ENCODE measurements at places on chromosomes 1 and 21.

GRCh38 chr1:34906756-34907155 is 22.7 kb downstream of the DLGAP3 start:
- DNase-seq = no peak

GRCh38 chr1:172578586-172578985 is 45.6 kb downstream of the SUCO start:
- DNase-seq = no peak

DNA sequence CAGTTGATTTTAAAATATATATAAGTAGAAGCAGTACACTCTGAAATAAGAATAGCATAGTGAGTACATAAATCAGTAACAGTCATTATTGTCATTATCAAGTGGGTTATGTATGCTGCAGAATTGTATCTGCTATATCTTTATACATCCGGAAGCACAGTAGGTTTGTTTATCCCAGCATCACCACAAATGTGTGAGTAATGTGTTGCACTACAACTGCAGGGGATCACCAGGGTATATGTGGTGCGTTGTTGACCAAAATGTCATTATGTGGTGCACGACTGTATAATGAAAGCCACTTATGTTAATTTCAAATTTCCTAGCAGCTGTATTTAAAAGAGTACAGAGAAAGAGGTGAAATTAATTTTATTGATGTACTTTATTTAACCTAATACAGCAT is 87.7 kb upstream of the GADD45A start:
- no peak for DNase-seq

DNA sequence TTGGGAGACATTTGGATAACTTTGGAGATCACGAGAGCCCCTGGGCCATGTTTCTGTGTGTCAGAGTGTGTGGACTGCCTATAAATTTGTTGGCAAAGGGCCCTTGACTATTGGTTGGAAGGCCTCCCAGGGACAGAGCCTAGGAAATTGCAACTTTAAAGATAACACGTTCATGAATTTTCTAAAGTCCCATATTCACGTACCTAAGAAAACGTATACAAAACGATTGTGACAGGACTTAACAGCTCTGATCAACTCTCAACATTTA is 55.8 kb downstream of the DOP1B start:
- no peak for DNase-seq

GRCh38 chr1:110160538-110161100 is 10.3 kb downstream of the SLC6A17 start:
- DNase-seq = no peak

- DNase-seq = no peak
Observed at GRCh38 chr1:222250376-222250775, 297.5 kb downstream of the HHIPL2 start.

GRCh38 chr1:30807318-30808066 is 49.9 kb upstream of the LAPTM5 start:
- no peak for DNase-seq

GRCh38 chr1:227297073-227297793 is 21.1 kb downstream of the CDC42BPA start:
- DNase-seq = no peak

DNA sequence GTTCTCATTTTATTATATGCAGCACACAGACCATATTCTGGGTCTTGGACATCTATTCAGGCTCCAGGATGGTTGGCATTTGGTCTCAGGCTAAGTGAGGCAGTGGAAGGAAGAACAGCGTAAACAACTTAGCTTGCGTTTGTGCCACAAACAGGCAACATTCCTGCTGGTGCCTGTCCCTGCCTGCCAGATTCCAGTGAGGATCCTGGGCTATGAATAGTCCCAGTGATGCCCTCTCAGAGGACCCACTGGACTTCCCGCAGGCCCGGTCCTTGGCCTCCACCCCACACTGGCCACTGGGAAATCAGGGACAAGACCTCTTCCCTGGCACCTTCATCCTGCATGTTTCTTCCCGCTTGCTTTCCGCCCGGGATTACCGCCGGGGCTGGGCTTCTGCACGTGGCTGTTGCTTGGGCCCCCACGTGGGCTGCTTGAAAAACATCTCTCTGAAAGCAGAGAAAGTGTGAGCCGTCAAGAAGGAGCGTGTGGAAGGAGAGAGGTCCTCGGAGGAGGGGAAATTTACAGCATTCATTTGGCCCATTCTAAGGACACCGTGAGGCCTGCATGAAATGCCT is 145.1 kb upstream of the WNT4 start:
- DNase-seq = no peak

GRCh38 chr21:27275294-27275927 is 308.5 kb upstream of the ADAMTS5 start:
- no peak for DNase-seq

DNA sequence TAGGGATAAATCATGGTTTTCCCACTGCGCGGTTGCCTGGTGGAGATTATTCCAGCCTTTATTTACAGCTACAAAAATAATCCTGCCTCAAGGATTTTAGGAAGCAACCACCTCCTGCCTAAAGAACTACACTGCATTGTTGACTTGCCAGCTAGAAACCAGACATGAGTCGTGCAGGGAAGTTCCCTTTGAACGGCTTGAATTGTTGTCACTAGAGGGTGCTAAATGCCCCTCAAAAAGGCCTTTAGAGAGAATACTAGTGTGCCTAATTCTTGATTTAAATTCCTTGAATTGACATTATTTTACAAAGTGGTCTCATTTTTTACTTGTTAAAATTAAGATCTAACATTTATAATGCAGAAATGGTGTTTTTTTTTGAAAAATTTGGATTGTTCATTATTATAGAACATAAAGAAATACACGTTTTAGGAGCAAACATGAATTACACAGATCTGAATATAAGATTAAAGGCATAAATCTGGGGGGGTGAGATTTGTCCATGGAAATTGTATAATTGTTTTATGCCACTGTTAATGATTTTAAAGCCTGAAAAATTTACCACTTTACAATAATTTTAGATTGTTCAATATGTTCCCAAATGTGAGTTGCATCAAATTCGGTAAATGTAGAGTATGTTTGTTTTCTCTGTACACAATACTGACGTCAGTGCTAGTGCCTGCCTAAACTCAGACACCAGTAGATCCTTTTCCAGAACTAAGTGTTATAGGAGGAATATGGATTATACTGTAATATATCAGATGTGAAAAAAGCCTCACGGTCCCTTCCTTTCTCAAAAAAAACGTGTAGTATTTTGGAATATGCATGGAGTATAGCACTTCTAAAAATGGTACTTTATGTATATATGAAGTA is 7.6 kb upstream of the ERG start:
- DNase-seq = no peak

- no peak for DNase-seq
Observed at GRCh38 chr1:206941766-206942418, 4.4 kb downstream of the PIGR start.

- no peak for DNase-seq
Observed at GRCh38 chr1:112011202-112011601, 21.7 kb upstream of the KCND3 start.

DNA sequence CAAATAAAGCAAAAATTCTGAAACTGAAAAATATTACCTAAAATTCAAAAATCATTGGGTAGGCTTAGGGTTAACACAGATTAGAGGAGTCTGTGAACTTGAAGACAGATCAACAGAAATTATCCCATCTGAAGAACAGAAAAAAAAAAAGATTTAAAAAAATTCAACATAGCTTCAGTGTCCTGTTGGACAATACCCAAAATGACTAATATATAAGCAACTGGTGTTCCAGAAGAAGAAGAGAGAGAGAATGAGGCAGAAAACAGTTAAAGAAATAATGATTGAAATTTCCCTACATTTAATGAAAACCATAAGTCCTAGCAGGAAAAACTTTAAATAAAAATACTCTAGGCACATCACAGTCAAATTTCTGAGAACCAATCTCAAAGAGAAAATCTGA is 31.5 kb downstream of the TMCO1 start:
- DNase-seq = no peak

DNA sequence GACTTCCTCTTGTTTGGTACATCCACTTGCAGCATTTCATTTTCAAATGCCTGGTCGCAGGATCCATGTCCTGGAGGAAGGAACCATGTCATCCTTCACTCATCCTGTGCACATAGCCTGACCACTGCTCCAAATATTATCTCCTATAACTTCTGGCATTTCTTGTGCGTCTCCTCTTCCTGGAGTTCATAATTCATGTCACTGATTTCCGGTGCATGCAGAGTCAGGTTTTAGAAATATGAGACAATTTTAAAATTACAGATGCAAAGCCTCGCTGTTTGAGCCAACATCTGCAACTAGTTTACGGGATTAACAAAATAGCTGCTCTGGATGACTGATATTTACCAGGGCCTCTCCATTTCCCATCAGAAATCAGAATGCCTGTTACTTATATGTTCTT is 268.1 kb downstream of the DNM3 start:
- no peak for DNase-seq

DNA sequence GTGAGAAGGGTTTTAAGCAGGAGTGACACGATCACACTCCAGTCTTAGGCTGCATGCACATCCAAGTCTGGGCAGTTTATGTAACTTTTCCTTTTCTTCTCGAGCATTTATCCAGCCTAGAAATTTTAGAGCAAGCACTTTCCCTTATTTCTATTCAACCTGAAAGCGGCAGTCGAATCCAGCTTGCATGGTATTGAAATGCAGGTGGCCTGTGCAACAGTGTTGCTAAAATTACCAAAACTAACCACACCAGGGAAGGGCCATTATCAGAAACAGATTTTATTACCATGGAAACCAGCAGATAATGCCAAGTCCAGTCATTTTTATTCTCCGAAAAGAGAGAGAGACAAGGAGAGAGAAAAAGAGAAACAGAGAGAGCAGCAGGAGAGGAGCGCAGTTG is 179.9 kb upstream of the ZC3H12A start:
- DNase-seq = no peak

DNA sequence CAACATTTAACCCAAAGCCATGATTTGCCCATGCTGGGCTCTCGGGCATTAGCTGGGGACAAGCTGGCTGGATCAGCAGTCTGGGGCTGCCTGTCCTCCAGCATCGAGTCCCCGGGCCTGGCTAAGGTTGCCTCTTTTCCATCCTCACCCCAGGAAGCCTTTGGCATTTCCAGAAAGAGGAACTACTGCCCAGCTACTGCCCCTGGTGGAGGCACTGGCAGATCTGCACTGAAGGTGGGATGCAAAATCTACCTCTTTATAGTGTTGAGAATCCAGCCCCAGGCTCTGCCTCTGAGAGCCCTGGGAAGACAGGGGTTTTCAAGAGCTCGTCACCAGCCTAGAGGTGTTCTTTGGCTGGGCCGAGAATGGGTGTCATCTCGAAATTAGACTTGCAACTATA is 635.9 kb downstream of the MATN1 start:
- DNase-seq = no peak

GRCh38 chr21:14942801-14943490 is 121.9 kb downstream of the NRIP1 start:
- no peak for DNase-seq

DNA sequence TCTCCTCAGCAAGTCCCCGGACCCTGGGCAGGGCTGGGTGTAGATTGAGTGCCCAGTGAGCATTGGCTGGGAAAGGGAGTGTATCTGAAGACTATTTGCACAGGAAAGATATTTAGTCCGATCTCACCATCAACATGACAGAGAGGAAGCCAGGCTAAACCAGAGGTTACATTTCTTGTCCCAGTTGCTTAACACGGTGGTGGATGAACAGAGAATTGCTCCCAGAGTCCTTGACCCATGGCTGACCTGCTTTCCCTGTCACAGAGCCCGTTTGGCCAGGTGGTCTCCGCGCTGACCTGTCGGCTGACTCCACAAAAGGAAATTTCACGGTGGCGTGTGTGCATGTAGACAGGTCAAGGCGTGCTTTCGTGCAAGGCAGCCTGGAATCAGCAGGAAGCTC is 83.5 kb downstream of the BEND5 start:
- no peak for DNase-seq

GRCh38 chr1:167431261-167431908 is 86.9 kb downstream of the CD247 start:
- no peak for DNase-seq

- DNase-seq = no peak
Observed at GRCh38 chr1:229694053-229694693, 68.1 kb downstream of the URB2 start.

DNA sequence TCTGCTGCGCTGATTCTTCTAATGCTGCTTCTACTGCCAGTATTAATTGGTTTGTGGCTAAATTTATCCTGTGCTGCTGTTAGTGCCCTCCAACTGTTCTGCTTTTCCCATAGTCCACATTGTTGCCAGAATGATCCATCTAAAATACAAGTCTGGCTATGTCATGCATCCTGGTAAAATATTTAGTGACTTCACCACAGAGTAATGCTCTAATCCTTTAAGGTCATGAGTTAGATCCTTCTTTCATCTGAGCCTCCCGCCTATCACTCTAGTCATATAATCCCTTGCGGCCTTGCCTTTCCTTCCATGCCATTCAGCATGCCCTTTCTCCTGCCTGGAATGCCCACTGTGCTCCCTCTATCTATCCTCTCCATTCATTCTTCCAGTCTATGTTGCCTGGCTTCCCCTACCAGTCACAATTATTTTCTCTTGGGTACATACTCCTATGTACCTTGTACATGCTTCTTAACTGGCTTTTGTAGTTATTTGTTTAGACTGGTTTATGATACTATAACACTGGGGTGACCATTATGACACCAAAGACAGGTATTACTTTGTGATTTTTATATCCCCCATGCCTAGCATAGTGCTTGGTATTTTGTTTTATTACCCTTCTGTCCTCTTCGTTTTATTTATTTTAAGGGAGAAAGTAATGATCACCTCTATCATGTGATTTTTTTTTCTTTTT is 144.0 kb downstream of the MAGI3 start:
- no peak for DNase-seq

GRCh38 chr1:100075773-100076172 is 57.0 kb downstream of the SASS6 start:
- no peak for DNase-seq

GRCh38 chr1:230976825-230977747 is 1.6 kb downstream of the TTC13 start:
- no peak for DNase-seq

GRCh38 chr21:46115441-46116188 is 17.7 kb downstream of the COL6A2 start:
- no peak for DNase-seq

DNA sequence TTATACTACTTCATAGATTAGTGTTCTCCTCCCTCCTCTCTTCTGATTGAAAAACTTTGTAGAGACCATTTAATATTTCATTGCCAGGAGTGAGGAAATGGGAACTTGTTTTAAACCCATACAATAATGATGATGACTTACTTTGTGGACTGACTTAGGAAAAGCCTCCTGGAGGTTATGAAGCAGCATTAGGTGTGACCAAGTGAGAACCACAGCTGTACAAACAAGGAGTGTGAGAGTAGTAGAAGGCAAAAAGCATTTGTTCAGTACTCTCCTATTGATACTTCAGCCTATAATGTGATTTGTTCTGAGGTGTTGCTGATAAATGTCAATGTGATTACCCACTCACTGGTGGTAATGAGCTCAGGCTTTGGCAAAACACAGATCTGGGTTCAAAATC is 8.4 kb downstream of the TIPRL start:
- no peak for DNase-seq

DNA sequence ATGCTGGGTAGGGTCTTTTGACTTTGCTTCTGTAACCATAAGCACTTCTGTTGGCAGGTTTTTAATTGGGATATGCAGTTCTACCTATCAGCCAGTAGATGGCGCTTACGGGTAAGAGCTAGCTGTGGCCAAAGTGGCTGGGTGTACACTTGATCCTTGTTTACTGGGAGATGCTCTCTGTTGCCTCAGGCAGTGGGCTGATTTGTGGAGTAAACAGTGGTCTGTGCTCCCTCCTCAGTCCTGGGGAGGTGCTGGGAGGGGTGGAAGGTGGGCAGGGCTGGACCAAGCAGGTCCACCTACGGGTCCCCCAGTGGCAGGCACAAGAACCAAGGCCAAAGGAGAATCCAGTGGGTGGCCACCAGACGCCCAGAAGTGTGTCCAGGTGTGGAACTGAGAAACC is 43.4 kb downstream of the RALGPS2 start:
- no peak for DNase-seq

GRCh38 chr1:104720741-104721140 is 971.0 kb downstream of the AMY1C start:
- DNase-seq = no peak

Data from stimulated activated CD4-positive, alpha-beta T cell treated with anti-CD3 and anti-CD28 coated beads, Interleukin-12 subunit alpha, Interleukin-12 subunit beta, amount 100 ng/mL, for 48 hours (primary cell).